Stimulated activated CD4-positive, alpha-beta T cell treated with anti-CD3 and anti-CD28 coated beads, Interleukin-1b, Interleukin-23, amount 100 ng/mL, for 1 hour (primary cell): ENCODE measurements at places on chromosomes 4 and X.

DNA sequence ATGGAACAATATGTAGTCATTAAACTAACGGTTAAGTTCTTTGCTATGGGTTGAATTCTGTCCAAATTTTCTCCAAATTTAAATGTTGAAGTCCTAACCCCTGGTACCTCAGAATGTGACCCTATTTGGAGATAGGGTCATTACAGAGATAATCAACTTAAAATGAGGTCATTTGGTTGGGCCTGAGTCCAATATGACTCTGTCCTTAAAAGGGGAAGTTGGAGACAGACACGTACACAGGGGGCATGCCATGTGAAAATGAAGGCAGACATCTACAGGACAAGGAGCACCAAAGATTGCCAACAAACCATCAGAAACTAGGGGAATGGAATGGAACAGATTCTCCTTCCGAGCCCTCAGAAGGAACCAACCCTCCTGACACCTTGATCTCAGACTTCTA is 492.0 kb upstream of the FTHL17 start:
- no peak for DNase-seq

- no peak for DNase-seq
Measured at GRCh38 chr4:78722878-78723277, 53.3 kb upstream of the BMP2K start.

DNA sequence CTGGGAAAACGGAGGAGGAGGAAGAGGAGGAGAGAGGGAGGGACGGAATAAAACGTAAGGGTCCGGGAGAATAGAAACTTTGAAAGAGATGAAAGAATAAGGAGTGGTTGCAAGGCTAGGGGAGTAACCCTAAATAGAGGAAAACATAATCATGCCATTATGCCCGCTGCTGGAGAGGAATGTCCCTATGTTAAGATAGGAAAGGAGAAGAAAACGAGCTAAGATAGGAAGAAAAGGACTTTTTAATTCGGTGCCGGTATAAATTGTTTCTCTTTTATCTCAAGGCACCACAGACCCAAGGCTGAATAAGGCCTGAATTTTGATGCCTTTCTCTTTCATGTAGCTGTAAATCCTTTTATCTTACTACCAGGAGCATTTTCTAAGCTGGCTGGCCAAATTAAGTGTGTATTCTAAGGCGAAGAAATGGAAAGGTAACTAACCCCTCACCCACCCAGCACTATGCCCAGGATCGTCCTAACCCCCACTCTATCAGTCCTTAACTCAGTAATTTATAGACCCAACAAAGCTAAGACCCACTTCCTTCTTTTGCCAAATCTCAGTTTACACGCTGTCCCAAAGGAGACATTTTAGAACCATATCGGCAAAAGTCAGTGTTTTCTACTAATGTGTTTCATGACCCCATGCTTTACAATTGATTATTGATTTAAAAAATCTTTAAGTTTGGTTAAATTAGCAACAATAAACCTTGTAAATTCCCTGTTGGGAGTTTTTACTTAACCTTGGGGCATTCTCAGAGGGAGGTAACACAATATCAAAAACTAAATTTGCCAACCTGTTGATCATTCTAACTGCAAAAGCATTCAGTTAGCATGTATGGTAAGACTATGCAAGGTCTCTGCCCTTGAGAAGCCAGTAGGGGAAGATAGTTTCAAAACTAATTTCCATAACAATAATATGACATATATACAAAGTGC is 1.1 kb upstream of the CUL4B start:
- no peak for DNase-seq

- no peak for DNase-seq
Measured at GRCh38 chr4:108649863-108650211, 562 bp upstream of the OSTC start.

- DNase-seq, result no peak
Measured at GRCh38 chr4:156556336-156556735, 415.3 kb downstream of the PDGFC start.

GRCh38 chr4:76874176-76874575 is 23.8 kb downstream of the SOWAHB start:
- DNase-seq, result no peak

DNA sequence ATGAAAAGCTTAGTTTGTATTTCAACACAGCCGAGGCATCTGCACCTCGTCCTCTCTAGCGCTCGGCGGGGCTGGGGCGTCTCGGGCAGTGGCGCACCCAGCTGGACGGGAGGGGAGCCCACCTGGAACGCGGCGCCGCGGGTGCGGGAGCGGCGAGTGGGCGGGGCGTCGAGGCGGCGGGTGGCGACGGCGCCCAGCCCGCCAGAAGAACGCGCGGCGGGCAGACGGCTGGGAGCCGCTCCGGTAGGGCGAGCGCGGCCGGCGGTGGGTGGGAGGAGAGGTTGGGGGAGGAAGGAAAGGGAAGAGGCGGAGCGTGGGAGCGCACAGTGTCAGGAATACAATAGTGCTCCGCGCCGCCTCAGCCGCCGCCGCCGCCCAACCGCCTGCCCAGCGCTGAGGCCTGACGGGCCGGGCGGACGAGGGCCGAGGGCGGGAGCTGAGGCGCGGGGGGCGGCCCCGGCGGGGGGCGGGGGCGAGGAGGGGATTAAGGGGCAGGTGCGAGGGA is at the start of gene JADE3:
Gene JADE3, plus strand, starts transcription at position 324 of the 505 bp plus-strand sequence. CDS start 72,474 bp downstream, outside the sequence.
- no peak for DNase-seq

DNA sequence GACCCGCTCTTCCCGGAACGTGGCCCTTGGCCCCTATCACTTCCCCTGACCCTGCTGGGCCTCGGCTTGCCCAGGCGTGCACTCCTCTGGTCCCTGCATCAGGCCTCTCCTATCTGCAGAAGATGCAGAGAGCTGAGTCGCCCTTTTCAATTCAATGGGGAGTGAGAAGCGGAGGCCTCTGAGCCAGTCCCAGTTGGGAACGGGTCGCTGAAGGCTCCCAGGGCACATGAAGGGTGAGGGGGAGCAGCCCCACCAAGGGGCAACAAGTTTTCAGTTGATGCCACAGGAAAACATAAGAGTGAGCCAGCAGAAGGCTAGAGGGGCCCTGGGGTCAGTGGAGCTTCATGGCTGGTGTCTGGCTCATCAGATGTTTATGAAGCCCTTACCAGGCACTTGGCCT is 17.1 kb downstream of the PSAPL1 start:
- DNase-seq, result no peak

DNA sequence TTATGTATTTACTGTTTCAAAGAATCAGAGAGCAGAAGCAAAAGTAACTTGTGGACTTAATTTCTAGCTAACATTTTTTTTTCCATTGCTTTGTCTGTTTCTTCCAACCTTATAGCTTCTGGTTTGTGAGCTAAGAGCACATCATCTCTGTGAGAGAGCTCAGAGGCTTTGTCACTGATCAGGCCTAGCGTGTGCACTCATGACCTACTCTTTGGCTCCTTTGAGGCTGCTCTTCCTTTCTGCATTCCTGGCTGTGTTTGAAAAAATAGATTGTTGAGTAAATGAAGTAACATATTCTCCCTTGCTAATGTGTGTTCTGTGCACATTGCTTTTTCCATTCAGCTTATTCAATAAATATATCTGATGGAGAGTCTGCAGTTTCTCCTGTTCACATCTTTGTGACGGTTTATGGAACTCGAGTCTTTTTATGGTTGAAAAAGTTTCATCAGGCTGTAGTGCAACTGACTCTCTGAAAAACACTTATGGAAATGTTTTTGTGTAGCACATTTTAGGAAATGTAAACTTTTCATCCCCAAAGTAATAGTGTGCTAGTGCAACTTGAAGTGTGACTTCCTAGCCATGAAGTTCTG is 133.0 kb downstream of the RAPGEF2 start:
- DNase-seq, result no peak

DNA sequence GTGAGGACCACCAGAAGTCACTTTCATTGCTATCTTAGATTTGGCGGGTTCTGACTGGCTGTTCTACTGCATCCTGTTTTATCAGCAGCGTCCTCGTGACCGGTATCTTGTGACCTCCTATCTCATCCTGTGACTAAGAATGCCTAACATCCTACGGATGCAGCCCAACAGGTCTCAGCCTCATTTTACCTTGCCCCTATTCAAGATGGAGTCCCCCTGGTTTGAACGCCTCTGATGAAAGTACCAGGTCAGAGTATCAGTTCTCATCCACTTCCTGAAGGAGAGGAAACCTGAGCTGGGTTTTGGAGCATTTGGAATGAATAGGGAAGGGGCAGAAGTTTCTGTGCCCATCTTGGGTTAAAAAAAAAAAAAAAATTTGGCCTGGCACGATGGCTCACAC is 70.2 kb downstream of the SLC34A2 start:
- no peak for DNase-seq

GRCh38 chr4:94801016-94801415 is 43.3 kb downstream of the BMPR1B start:
- DNase-seq, result no peak

- no peak for DNase-seq
Measured at GRCh38 chr4:119679251-119679650, 50.6 kb upstream of the PDE5A start.

DNA sequence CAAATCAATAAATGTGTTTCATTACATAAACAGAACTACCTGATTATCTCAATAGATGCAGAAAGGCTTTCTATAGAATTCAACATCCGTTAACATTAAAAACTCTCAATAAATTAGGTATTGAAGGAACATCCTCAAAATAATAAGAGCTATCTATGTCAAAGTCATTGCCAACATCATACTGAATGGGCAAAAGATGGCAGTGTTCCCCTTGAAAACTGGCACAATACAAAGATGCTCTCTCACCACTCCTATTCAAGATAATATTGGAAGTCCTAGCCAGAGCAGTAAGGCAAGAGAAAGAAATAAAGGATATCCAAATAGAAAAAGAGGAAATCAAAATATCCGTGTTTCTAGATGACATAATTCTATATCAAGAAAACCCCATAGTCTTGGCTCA is 466.4 kb downstream of the MAGEE1 start:
- DNase-seq, result no peak

DNA sequence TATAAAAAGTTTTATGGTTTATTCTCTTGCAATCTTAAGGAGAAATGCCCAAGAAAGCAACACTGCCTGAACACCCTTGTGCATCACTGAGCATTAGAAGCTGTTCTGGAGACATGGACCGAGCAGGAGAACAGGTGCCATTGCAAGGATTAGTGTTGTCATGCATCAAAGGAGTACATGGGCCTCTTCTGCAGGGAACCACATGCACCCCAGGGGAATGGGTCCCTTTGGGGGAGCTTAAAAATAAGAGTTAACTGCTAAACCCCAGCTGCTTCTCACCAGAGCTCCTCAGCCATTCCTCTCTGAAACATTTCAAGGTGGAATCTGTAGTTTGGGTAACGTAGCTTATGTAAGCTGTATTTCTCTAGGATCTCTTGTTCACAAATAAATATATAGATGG is 353.0 kb upstream of the SLC7A11 start:
- no peak for DNase-seq

DNA sequence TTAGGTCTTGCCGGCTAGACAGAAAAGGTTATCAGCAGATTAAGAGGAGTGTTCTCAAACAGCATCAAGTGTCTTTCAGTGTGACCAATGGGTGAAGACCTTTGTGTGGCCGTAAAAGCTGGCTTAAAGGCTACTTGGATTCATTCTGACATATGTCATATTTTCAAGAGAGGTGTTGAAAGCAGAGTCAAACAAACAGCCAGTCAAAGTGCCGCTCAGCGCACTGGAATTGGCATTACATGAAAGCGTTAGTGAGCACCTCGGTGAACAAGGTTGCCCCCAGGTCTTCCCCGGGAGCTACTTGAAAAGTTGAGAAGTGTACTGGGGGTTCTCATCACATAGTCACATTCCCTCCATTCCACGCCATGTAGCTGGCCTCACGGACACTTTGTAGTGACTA is 148.9 kb downstream of the SOX3 start:
- no peak for DNase-seq

- no peak for DNase-seq
Measured at GRCh38 chr4:47615385-47615784, 130.3 kb downstream of the ATP10D start.

DNA sequence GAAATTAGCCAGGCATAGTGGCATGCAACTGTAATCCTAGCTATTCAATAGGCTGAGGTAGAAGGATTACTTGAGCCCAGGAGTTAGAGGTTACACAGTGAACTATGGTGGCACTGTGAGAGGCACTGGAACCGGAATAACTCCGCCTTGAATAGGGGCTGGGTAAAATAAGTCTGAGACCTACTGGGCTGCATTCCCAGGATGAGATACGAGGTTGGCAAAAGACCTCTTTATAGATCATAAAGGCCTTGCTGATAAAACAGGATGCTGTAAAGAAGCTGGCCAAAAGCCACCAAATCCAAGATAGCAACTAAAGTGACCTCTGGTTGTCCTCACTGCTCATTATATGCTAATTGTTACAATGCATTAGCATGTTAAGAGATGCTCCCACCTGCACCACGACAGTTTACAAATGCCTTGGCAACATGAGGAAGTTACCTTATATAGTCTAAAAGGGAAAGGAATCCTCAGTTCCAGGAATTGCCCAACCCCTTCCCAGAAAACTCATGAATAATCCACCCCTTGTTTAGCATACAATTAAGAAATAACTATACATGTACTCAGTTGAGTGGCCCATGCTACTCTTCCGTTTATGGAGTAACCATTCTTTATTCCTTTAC is 88.6 kb downstream of the CENPC start:
- no peak for DNase-seq

DNA sequence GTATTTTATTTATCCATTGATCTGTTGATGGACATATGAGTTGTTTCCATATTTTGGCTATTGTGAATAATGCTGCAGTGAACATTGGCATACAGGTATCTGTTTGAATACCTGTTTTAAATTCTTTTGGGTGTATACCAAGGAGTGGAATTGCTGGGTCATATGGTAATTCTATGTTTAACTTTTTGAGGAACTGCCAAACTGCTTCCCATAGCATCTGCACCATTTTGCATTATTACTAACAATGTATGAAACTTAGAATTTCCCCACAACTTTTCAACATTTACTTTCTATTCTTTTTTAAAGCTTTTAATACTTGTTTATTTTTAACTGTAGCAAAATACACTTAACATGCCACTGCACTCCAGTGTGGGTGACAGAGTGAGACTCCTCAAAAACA is 57.0 kb upstream of the MSN start:
- no peak for DNase-seq

GRCh38 chrX:132127743-132128142 is at the start of gene FRMD7:
Gene FRMD7, minus strand, starts transcription at chrX:132128020. Its CDS starts 176 bp downstream, at chrX:132127844.
- no peak for DNase-seq

DNA sequence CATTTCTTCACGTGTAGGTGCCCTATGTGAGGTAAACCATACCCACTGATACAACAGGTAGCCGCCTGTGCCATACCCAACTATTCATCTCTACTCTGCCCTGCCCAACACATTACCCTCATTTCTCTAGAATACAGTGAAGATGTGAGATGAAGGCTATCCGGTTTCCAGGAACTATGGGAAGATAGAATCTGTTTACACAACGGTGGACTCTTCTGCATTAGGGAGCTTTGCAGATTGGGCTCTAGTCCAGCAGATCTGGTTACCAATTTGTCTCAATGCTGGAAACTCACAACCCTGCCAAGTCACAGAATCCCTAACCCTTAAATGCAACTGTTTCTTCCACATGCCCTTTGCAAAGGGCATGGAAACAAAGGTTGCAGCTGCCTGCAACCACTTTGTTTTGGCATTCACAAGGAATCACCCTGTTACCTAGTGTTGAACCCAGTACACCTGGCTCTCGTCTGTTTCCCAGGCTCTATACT is 6.4 kb upstream of the SLAIN2 start:
- DNase-seq, result no peak
